ENCODE measurements at places on chromosomes 5 and 9.
A peak's percentile ranks its signal among the peaks of the same experiment; 100 is the strongest.

- DNase-seq, result no peak
These were observed 88.6 kb upstream of the AGXT2 start for GRCh38 chr5:35136386-35136785.

DNA sequence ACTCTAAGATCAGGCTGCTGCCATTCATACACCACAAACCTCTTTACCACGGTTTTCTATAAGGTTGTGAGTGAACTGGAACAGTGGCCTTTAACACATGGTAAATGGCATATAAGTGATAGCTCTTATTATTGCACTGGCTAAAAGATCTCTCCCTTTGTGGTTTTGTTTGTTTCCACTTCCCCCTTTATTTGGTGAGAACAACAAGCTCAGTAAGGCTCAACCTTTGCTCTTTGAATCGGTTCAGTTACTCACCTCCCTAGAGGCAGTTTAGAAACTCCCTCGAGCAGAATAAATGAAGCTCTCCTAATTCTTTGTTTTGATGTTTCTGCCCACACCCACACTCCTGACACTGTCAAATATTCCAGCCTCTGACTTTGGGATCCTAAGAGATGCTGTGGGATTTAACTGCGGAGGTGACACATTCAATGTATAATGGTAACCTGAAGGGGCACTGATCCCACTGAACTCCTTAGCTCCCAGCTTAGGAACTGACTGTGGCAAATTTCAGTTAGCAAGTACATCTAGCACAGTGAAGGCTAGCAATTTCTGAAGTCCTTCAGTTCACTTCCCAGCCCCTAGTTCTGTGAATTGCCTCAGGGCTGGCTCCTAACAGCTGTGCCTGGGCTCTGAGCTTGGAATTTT is 22.5 kb upstream of the RAD23B start:
- no peak for DNase-seq

GRCh38 chr5:149256451-149256850 is 15.2 kb upstream of the AFAP1L1 start:
- no peak for DNase-seq

- DNase-seq, result no peak
These were observed 73.7 kb downstream of the VPS13A start for GRCh38 chr9:77251050-77251449.

DNA sequence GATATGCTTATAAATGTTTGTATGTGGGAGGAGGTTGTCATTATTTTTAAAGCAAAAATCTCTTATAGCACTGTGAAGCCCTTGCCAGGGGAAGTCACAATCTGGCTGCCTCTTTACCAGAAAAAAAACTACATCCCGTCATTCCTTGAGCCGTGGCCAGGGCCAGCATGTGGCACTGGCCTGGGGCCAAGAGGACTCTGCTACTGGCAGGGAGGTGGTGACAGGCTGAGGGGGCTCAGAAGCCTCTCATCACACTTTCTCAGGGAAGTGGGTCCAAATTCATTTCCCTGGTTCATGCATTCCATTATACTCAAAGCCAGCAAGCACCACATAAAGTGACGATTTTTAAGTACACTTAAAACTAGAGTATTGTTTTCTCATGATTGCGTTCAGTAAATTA is 457.3 kb downstream of the ZNF608 start:
- DNase-seq, result peak; percentile 75

DNA sequence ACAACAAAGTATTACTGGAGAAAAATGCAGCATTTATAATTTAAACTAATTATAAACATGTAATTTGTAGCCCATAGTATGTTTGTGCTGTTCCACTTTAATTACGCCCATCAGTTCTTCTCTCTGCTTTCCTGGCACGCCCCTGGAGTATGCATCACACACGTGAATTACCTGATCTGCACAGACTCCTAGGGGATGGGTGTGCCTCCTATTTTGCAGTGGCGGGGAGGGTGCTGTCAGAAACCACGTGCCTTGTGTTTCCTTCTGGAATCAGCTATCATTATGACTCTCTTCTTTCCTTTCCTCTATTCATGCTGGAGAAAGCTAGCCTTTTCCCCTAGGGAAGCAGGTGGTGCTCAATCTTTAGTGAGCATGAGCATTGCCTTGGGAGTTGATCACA is 43.3 kb downstream of the RPS23 start:
- DNase-seq, result no peak

DNA sequence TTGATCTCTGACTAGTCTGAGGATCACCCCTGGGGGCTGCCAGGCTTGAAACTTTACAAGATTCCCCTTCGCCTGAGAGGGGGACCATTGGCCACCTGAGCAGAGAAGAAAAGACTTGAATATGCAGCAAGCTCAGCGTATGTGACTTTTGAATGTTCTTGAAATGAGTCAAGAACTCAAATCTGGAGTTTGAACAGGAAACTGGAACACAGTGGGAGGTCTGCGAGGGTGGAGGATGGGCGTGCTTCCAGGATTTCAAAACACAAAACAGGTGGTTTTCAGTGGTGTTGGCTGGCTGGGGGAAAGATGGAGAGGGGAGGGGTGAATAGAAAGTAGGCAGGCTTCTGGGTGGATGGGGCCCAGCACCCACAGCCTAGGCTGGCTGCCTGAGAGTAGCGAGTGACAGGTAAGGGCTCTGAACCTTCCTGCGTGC is 40.6 kb downstream of the TMEM174 start:
- DNase-seq, result no peak

- no peak for DNase-seq
These were observed 62.3 kb downstream of the ACER2 start for GRCh38 chr9:19470981-19471650.

DNA sequence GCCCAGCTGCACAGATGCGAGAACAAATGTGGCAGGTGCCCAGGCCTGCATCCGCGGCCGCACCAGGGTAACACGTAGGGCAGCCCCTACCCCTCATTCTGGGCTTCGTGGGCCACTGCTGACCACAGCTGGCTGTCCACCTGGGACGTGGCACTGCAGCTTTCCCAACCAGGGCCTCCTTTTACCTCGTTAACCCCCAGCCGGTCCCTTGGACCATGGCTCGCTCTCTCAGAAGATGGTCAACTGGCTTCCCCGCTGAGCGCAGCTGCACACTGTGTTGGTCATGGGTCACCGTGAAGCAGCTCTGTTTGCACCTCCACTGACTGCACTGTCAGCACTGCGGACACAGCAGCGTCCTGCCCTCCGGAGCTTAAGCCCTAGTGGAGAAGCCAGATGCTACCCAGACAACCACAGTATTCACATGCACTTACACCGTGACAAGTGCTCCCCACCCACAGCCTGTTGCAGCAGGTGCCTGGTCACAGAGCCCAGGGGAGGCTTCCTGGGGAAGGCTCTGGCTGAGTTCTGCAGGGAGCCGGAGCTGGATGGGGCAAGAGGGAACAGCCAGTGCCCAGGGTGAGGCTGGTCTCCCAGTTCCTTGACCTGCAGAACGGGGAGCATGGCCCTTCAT is 10.5 kb upstream of the PLEKHG4B start:
- DNase-seq, result no peak

DNA sequence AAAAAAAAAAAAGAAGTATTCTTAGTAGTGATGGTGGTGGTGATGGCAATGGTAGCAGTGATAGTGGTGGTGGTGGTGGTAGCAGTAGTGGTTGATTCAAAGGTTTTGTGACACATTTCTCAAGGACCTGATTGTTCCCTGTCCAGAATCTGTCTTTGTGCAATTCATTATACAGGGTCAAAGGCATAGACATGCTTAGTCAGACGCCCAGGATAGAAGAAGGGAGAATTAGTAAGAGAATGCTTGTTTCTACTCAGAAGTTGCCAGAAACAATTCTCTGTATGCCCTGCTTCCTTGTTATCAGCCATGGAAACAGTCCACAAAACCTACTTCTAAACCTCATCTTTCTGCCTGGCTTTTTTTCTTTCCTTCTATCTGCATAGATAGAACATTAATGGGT is 89.4 kb downstream of the SLC44A1 start:
- no peak for DNase-seq

DNA sequence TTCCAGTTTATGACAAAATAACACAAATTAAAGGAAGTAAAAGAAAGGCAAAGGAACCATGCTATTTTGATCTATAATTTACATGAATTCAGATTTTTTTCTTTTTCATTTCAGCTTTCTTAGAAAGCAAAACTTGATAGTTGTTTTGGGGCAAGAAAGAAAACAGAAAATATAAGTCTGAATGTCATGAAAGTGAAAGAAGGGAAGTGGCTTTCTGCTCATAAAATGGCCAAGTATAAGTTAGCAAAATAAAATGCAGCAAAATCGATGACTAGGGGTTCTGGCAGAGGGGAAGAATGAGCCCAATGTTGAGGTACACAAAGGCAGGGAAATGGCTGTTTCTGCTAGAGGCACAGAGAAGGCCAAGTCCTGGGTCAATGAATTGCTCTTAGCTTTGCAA is 3.0 kb upstream of the IFNW1 start:
- no peak for DNase-seq

- DNase-seq, result no peak
These were observed 68.8 kb upstream of the ABL1 start for GRCh38 chr9:130766021-130766926.

DNA sequence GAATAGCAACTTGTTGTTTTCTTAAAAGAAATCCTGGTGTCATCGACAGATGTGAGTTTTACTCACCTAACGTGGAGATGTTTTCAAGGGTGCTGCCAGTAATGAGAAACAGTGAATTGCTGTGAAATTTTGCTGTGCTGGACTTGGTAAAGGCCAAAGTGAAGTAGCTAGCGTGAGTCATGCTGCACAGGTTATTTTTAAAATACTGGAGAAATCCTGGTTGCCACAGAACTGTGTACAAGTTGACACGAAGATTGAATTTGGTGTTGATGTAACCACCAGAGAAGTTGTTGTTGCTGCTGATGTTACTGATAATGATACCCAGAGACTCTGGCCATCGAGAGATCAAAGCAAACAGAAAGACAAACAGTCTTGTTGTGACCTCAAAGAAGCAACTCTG is 187.9 kb upstream of the NFIL3 start:
- DNase-seq, result no peak

DNA sequence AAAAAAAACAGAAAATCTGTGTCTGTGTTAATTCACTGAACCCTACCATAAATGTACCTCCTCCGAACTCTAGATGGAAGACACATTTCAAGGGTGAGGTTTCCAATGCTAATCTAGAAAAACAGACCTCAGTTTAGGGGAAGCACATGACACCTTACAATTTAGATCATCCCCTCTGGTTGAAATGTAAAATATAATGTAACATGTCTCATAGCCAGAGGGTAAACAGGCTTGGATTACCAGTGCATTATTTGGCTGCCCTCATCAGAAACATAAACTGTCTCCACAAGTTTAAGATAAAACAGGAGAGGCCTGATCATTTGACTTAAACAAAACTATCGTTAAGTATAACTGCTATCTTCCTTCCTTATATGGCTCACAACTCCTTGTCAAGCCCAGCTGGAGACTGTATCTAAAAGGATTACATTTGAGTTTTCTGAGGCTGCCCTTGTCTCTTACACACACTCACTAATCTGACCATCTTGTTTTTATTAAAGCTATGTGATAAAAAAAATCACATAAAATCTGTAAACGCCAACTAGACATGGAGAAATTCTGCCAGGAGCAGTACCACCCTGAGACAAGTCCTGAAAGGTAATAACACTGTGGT is 105.7 kb downstream of the LURAP1L start:
- DNase-seq, result no peak

DNA sequence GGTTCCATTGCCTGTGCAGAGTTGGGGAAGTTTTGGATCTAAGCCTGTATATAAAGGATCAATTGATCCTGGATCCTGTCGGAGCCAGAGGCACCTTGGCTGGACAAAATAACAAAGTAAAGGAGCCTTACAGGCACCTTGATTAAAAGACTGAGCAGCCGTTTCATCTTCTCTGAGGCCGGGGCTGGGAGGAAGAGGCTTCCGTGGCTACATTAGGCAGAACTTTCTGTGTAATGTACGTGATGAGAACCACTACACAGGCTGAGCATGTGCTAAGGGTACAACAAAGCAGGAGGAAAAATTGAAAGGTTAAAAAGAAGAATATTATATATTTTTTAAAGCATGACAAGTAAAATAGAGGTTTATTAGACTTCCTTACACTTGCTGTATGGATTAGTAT is 37.0 kb downstream of the IL31RA start:
- DNase-seq, result no peak

GRCh38 chr9:134066913-134067851 is 644 bp downstream of the BRD3 start:
- no peak for DNase-seq

DNA sequence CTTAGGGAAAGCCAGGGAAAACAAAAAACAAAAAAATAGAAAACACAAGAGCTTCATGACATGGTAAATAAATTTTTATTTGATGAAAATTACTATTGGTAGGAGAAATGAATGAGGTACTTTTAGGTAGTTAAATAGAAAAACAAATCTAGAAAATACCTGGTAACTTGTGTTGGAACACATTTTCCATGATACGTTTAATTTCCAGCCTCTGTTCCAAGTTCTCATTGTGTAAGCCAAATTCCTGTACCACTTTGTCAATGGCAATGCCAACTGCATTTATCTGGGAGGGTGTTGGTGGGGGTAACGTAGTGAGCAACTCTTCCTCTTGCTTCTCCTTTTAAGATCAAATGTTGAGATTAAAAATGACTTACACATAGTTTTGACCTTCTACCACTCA is 9.4 kb downstream of the TUT7 start:
- no peak for DNase-seq

DNA sequence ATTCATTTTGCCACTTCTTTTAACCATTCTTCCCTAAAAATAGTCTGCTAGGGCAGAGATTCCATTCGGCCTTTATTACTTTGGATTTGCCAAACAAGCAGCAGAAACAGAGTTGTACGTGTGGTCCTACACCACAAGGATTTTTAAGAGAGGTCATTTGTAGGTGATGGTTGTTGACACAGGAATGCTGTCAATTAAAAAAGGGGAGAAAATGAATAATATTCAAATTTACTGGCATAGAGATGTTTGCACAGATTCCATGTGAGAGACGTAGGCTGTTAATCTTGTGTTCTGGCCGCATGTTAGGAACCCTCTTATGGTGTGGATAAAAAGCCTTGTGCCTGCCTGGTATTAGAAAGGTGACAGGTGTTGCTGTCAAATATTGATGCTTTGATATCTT is 34.9 kb downstream of the TRIO start:
- DNase-seq, result no peak

GRCh38 chr9:14342736-14343135 is 28.8 kb upstream of the NFIB start:
- no peak for DNase-seq

DNA sequence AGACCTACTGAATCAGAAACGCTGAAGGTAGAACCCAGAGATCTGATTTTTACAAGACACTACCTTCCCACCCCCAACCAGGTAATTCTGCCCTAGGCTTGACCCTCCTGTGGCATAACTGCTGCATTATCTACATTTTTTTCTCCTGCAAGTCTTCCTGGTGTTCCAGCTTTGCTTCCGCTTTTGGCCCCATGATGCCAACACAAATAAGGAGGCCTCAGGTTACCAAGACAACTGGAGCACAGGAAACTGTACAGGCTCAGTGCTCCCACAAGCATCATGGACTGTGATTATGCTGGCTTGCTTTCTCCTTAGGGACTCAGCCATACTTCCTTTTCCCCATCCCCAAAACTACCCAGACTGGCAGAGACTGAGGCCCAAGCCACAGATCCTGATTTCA is 6.6 kb upstream of the MSMP start:
- DNase-seq, result no peak

DNA sequence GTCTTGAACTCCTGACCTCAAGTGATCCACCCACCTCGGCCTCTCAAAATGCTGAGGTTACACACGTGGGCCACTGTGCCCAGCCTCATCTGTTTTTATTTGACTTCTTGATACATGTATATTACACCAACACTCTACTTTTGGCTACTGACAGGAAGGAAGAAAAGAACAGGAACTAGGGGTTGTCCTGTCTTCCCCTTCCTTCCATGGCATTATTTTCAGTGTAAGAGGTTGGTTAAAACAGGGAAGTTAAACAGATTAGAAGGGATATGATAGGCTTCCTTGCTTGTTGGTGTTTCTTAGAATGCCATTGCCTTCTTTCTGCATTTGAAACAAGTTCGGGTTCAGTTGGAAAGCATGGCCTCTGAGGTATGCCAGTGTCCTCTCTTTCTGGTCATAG is 312.8 kb downstream of the NDUFS4 start:
- DNase-seq, result no peak

Measured in right forelimb (tissue), 1 donor.